Fibroblast of gingiva (primary cell): ENCODE measurements at places on chromosomes 7 and 10.

GRCh38 chr7:115230882-115231571 is 309.1 kb downstream of the MDFIC start:
- DNase-seq = peak; percentile 89

GRCh38 chr7:128757203-128757602 is 18.0 kb downstream of the CALU start:
- DNase-seq = no peak

DNA sequence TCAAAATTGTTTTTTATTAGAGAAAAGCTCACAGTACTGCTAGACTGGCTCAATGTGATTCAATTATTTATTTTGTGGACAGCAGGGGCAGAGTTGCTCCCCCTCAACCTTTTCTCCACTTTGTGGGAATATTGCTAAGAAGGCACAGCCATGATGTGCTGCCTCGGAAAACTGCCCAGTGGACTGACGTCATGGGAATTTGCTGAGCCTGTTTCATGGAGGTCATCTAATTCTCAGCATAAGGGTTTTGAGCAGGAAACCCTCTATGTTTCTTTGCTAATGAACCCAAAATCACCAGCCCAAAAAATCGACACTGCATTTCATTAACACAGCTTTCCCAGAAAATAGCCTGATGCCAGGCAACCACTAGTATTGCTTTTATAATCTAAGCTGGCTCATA is 228.8 kb upstream of the FAM3C start:
- no peak for DNase-seq

DNA sequence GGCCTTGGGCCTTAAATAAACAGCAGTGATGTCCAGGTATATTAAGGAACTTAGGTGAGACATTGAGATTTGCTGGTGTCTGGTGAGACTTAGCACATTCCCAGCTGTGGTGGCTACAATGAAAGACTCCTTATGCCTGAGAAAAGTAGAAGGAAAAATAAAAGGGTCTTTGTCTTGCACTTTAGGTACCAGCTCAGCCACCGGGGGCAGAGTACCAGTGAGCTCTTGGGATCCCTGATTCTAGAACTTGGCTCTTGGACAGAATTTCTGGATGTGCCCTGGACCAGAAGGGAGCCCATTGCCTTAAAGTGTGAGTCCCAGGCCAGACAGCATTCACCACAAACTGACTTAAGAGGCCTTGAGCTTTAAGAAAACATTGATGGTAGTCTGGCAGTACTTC is 1038.7 kb downstream of the SORCS3 start:
- DNase-seq = no peak
